Osteoblast (primary cell): ENCODE measurements at places on chromosomes 5 and 9.

DNA sequence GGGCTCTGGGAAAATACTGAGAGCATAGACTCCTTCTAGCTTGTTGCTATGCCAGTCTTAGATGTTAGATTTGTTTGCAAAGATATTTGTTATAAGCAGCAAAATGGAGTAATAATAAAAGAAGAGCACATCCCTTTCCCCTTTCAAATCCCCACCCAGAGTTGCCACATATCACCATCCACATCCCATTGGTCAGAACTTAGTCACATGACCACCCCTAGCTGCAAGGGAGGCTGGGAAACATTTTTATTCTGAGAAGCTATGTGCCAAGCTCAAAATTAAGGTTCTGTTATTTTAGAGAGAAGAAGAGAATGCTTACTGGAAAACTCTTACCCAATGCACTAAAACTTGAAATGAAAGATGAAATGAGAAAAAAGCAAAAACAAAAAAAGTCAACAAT, 193.9 kb upstream of the MVB12B start:
- peaks cover 15% of the 10 kb centered on the region for H3K27me3 ChIP-seq
- H3K36me3 ChIP-seq, result no peaks in the 10 kb centered on the region

GRCh38 chr5:109953761-109954160, 264.0 kb downstream of the MAN2A1 start:
- H3K4me1 ChIP-seq, result no peaks in the 10 kb centered on the region
- no peak overlapping the region for H3K27ac ChIP-seq
- H3K27me3 ChIP-seq, result no peaks in the 10 kb centered on the region
- no peak for DNase-seq
- no peaks in the 10 kb centered on the region for H3K36me3 ChIP-seq
- H3K4me3 ChIP-seq, result no peak overlapping the region

- DNase-seq, result no peak
- no peak overlapping the region for H3K27ac ChIP-seq
- no peaks in the 10 kb centered on the region for H3K27me3 ChIP-seq
- no peak overlapping the region for H3K4me3 ChIP-seq
- no peaks in the 10 kb centered on the region for H3K4me1 ChIP-seq
- H3K36me3 ChIP-seq, result no peaks in the 10 kb centered on the region
Measured at GRCh38 chr5:107853696-107854095, 183.0 kb upstream of the EFNA5 start.

GRCh38 chr9:90830977-90831376, 29.4 kb downstream of the SYK start:
- no peak overlapping the region for H3K27ac ChIP-seq
- no peak overlapping the region for H3K4me3 ChIP-seq
- no peak for DNase-seq
- H3K27me3 ChIP-seq, result no peaks in the 10 kb centered on the region
- no peaks in the 10 kb centered on the region for H3K4me1 ChIP-seq

DNA sequence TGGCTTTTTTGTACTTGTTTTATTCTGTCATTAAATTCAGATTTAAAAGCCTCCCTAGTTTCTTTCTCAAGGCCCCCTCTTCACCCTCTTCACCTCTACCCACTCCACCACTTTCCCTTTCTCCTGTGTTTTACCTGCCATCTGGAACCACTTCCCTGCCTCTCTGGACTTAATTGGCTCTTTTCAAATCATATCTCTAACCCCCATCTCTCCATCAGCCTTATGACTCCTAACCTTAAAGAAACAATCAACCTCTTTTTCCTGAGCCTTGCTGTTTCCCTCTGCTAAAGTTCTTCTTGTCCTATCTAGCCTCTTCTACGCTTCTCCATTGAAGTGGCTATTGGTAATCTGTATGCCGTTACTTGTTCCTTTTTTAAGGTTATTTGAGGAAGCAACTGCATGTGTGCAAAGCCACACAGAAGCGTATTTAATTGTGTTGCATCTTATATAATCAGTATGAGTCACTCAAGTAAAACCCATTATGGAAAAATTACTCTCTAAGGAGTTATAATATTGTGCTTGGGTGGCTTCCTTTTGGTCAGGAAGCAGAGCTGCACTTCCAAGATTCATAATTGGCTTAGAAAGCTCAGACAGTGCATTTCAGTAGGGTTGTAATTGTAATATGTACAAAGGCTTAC, 653.6 kb upstream of the ITGA1 start:
- no peak for DNase-seq
- H3K4me1 ChIP-seq, result no peaks in the 10 kb centered on the region
- no peak overlapping the region for H3K4me3 ChIP-seq
- no peak overlapping the region for H3K27ac ChIP-seq
